ENCODE measurements at places on chromosomes 5 and 9.
A peak's percentile ranks its signal among the peaks of the same experiment; 100 is the strongest.

GRCh38 chr5:174504266-174504726 is 220.1 kb upstream of the MSX2 start:
- H3K4me1 ChIP-seq, result peaks cover 49% of the 10 kb centered on the region
- H3K27ac ChIP-seq, result peak overlapping the region; percentile 49
- DNase-seq, result no peak
- H3K4me3 ChIP-seq, result peak overlapping the region; percentile 17
- H3K27me3 ChIP-seq, result peaks cover 34% of the 10 kb centered on the region
- no peaks in the 10 kb centered on the region for H3K36me3 ChIP-seq

- H3K4me3 ChIP-seq, result no peak overlapping the region
- DNase-seq, result no peak
- H3K27ac ChIP-seq, result no peak overlapping the region
- no peaks in the 10 kb centered on the region for H3K36me3 ChIP-seq
- no peaks in the 10 kb centered on the region for H3K27me3 ChIP-seq
- H3K4me1 ChIP-seq, result no peaks in the 10 kb centered on the region
Measured at GRCh38 chr9:96553070-96553469, 66.6 kb downstream of the CDC14B start.

- no peak overlapping the region for H3K4me3 ChIP-seq
- no peaks in the 10 kb centered on the region for H3K27me3 ChIP-seq
- peak overlapping the region; percentile 40 for H3K27ac ChIP-seq
- DNase-seq, result no peak
- H3K4me1 ChIP-seq, result peaks cover 52% of the 10 kb centered on the region
Measured at GRCh38 chr5:142981886-142982820, 212.0 kb downstream of the ARHGAP26 start.

DNA sequence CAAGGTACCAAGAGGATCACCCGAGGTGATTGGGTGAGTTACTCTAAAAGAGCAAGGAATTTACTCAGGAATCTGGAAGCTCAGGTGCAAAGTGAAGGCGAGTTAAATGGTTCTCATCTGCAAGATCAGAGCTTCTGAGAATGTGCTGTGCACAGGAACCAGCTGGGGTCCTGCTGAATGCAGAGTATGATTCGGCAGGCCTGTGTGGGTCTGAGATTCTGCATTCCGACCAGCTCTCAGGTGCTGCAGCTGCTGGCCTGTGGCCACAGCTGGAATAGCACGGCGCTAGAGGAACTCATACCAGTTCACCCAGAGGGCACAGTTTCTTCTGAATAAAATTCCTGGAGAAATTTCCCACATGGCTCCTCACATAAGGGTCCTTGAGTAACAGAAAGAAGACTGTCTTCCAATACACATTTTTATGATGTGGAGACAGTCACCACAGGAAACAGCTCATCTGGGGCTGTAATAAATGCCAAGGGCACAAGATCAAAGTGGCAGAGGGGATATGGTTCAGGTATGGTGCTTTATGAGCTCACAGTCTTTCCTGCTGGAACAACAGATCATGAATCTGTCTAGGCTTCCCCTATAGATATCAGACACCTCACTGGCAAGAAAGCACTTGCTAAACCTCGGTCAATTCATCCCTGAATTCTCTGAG is 83.9 kb downstream of the PTPN3 start:
- H3K36me3 ChIP-seq, result peaks cover 10% of the 10 kb centered on the region
- H3K27ac ChIP-seq, result no peak overlapping the region
- H3K4me1 ChIP-seq, result no peaks in the 10 kb centered on the region
- H3K4me3 ChIP-seq, result no peak overlapping the region

All from HCT116 (cell line).